Right ventricle myocardium inferior (tissue), 1 donor: ENCODE measurements at places on chromosomes 4 and X.

DNA sequence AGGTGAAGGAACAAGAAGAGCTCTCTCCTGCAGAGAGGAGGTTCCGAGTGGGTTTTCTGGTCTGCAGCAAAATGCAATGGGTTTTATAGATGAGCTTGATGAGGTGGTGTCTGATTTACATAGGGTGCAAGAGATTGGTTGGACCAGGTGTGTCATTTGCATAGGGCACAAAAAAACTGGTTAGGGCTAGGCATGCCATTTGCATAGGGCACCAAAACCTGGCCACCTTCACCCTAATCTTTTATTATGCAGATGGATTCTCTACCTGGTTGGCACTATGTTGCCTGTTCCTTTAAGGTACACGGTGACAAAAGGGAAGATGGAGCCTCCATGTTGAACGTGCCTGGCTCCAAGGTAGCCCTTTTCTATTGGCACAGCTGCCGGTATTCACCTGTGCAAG, 94.5 kb upstream of the PRKX start:
- no peak for DNase-seq

- DNase-seq, result peak; percentile 44
Measured at GRCh38 chr4:1379351-1379781, 26.9 kb downstream of the NKX1-1 start.

GRCh38 chrX:50704360-50704759, 109.6 kb downstream of the SHROOM4 start:
- DNase-seq, result no peak

DNA sequence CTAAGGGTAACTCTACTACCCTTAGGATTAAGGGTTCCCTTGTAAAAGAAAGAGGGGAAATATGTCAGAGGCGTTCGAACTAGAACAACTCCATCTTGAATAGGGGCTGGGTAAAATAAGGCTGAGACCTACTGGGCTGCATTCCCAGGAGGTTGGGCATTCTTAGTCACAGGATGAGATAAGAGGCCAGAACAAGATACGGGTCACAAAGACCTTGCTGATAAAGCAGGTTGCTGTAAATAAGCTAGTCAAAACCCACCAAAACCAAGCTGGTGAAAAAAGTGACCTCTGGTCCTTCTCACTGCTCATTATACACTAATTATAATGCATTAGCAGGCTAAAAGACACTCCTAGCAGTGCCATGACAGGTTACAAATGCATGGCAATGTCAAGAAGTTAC, 922.0 kb downstream of the DMD start:
- no peak for DNase-seq

DNA sequence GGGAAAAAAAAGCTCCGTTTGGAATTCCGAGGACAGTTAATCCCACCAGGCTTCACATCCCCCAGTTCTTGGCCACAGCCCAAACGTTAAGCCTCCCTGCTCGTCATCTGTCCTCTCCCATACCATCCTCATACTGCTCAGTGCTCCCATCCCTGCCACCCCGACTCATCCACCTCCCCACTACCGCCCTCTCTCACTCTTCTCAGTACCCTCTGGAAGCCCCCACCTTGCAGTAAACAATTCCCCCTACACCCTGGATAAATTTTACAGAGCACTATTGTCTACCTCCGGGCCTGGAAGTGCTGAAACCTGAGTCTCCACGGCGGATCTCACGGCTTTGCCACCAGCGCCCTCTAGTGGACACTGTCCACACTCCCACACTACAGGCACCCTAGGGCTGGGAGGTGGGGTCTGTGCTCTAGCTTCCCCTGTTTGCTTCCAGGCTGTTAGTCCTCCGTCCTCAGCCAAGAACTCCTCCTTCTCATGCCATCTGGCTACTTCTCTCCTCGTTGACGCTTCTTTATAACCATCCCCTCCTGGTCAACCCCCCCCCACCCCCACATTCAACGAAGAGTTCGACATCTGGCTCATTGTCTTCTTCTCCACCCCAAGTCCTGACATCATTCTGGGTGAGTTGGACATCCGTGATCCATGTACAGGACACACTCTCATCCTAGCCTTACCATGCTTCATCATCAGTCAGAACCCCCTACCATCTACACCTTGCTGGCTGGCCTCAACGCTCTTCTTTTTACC, 54.5 kb downstream of the RTL9 start:
- peak; percentile 70 for DNase-seq

DNA sequence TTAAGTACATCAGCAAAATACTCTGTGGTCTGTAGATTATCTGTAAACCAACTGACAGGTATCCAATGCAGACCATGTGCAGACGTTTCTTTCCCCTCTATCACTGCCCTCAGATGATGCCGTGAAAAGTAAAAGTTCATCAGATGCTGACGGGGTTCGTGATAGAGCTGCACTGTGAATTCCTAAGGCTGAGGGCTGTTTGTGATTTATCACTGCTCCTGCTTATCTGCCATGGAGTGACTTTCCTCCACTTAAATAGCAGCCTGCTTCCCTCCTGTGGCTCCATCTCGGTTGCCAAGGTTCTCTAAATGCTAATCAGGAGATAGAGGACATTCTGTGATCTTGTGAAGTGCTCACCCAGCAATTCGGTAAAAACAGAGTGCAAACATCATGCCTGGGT, 89.3 kb upstream of the SRD5A3 start:
- no peak for DNase-seq
